ENCODE measurements at places on chromosomes 5 and 9. TPM values are rescaled to one million over a fixed set of nuclear protein-coding genes. Genes with fewer than 3 reads are reported as not detected.
A peak's percentile ranks its signal among the peaks of the same experiment; 100 is the strongest.

GRCh38 chr9:36542355-36542754, 30.3 kb upstream of the MELK start:
- H3K27ac ChIP-seq, result no peak overlapping the region
- no peak for DNase-seq
- no peaks in the 10 kb centered on the region for H3K36me3 ChIP-seq
- no peaks in the 10 kb centered on the region for H3K27me3 ChIP-seq

DNA sequence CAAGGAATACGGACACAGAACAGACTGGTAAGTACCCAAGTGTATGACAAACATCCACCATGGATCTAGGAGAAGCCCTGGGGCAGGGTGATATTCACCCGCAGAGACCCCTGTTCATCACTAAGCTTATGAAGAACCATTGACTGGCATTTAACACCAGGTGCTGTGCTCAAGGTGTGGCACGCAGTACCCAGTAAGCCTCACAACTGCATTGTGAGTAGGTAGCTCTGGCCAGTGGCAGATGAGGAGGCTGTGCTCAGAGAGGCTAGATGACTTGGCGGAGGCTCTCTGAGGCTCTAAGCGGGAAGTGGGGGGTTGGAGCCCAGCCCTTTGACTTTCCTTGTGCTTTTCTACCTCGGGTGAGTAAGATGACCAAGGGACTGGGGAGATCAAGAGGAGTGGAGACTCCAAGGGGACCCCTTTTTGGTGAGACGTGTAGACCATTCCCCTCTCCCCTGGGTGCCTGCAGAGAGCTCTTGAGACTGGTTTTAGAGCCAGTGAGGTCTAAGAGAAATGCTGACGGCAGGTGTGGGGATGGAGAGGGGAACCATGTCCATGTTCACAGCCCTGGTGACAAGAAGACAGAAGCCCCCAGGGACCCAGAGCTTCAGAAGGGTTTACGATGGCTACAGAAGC, 70.8 kb downstream of the IL6ST start:
- DNase-seq, result no peak
- peak overlapping the region; percentile 31 for H3K27ac ChIP-seq
- peaks cover 11% of the 10 kb centered on the region for H3K4me1 ChIP-seq
- H3K36me3 ChIP-seq, result no peaks in the 10 kb centered on the region

- H3K27me3 ChIP-seq, result no peaks in the 10 kb centered on the region
- no peak overlapping the region for H3K27ac ChIP-seq
- peaks cover 31% of the 10 kb centered on the region for H3K4me1 ChIP-seq
- peaks cover 4% of the 10 kb centered on the region for H3K36me3 ChIP-seq
- no peak overlapping the region for H3K4me3 ChIP-seq
Measured at GRCh38 chr5:143217065-143217803, 186.3 kb downstream of the NR3C1 start.

- H3K4me1 ChIP-seq, result peaks cover 18% of the 10 kb centered on the region
- no peaks in the 10 kb centered on the region for H3K27me3 ChIP-seq
- no peaks in the 10 kb centered on the region for H3K36me3 ChIP-seq
- no peak overlapping the region for H3K4me3 ChIP-seq
- no peak for DNase-seq
- no peak overlapping the region for H3K27ac ChIP-seq
Measured at GRCh38 chr9:98427491-98427890, 172.0 kb upstream of the TBC1D2 start.

DNA sequence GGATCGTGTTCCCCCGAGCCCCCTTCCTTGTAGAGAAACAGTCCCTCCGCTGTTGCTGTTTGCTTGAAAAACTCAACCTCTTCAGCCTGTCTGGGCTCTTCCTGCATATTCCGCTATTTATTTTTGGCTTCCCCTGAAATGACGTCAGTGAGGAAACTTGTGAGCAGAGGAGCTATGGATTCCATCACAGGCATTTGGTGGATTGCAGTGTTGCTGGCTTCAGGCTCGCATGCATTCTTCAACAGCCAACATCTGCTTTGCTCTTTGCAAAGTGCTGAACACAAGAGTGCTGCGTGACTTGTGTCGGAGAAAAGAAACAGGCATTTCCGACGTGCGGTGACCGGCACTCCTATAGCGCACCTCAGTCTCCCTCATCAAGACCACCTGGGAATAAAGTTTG, 232.7 kb downstream of the RFK start:
- H3K4me1 ChIP-seq, result peaks cover 9% of the 10 kb centered on the region
- no peak for DNase-seq
- no peak overlapping the region for H3K4me3 ChIP-seq
- H3K27me3 ChIP-seq, result no peaks in the 10 kb centered on the region
- H3K36me3 ChIP-seq, result peaks cover 30% of the 10 kb centered on the region
- peak overlapping the region; percentile 11 for H3K27ac ChIP-seq

DNA sequence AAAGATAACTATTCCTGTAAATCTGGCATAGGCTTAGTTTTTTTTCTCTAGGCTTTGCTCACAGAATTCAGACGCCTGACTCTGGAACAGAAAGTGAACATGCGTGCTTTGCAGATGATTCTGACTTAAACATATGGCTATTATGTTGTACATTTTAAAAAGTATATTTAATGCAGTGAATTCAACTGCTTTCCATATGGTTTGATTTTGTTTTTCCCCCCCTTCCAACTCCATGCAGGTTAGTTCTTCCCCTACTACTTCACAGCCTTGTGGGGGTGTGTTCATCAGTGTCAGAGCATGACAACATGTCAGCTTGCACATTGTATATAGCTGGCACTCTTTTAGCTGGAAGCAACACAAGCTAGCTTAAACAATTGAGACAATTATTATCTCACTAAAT, 226.8 kb downstream of the TMEM167A start:
- H3K4me3 ChIP-seq, result no peak overlapping the region
- no peak for DNase-seq
- no peak overlapping the region for H3K27ac ChIP-seq
- no peaks in the 10 kb centered on the region for H3K36me3 ChIP-seq
- H3K27me3 ChIP-seq, result no peaks in the 10 kb centered on the region

DNA sequence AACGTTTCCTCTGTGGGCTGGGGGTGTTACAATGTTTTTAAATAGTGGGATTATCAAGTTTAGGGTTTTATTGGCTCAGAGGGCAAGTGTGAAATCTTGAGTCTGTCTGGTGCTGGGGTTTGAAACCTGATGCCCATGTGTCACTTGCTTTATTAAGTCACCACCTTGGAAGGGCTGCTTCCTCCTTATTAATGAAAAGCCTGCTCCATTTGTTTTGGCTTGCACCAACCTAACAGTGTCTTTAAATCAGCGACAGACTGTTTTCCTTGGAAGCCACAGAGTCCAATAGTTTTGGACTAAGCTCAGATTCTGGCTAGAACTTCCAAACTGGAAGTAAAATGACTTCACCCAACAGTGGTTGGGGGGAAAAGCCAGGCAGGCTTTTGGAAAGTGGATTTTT, 10.7 kb upstream of the PALM2AKAP2 start:
- H3K27me3 ChIP-seq, result no peaks in the 10 kb centered on the region
- peaks cover 10% of the 10 kb centered on the region for H3K4me1 ChIP-seq
- H3K36me3 ChIP-seq, result no peaks in the 10 kb centered on the region

DNA sequence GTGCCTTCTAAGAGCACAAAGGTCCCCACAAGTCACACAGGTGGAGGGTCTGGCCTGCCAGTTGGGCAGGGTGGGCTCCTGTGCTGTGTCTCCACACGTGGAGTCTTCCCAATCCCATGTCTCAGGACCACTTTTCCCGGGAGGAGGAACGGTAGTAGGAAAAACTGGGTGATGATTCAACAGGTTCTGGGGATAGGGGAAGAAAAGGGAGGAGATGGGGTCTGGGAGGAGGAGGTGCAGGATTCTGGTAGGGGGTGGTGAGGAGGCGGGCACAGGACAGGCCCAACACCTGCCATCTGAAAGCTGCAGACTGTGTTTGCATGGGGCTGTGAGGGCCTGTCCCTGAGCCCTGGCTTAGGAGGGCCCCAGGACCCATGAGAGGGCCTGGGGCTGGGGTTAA, 215.2 kb downstream of the HSPA4 start:
- H3K36me3 ChIP-seq, result no peaks in the 10 kb centered on the region
- H3K4me1 ChIP-seq, result no peaks in the 10 kb centered on the region
- no peak overlapping the region for H3K4me3 ChIP-seq
- DNase-seq, result no peak

- DNase-seq, result peak; percentile 66
- no peak overlapping the region for H3K27ac ChIP-seq
- peak overlapping the region; percentile 46 for H3K4me3 ChIP-seq
- H3K36me3 ChIP-seq, result no peaks in the 10 kb centered on the region
- H3K27me3 ChIP-seq, result peaks cover 28% of the 10 kb centered on the region
Measured at GRCh38 chr5:35229076-35230037, 930 bp downstream of the PRLR start.

- H3K36me3 ChIP-seq, result no peaks in the 10 kb centered on the region
- no peak for DNase-seq
- H3K4me1 ChIP-seq, result no peaks in the 10 kb centered on the region
- no peak overlapping the region for H3K27ac ChIP-seq
- no peak overlapping the region for H3K4me3 ChIP-seq
- no peaks in the 10 kb centered on the region for H3K27me3 ChIP-seq
Measured at GRCh38 chr5:82993416-82993815, 83.8 kb downstream of the TMEM167A start.

- no peaks in the 10 kb centered on the region for H3K36me3 ChIP-seq
- no peak overlapping the region for H3K4me3 ChIP-seq
- H3K27me3 ChIP-seq, result no peaks in the 10 kb centered on the region
- DNase-seq, result no peak
Measured at GRCh38 chr5:78287833-78288232, 6.7 kb downstream of the AP3B1 start.

DNA sequence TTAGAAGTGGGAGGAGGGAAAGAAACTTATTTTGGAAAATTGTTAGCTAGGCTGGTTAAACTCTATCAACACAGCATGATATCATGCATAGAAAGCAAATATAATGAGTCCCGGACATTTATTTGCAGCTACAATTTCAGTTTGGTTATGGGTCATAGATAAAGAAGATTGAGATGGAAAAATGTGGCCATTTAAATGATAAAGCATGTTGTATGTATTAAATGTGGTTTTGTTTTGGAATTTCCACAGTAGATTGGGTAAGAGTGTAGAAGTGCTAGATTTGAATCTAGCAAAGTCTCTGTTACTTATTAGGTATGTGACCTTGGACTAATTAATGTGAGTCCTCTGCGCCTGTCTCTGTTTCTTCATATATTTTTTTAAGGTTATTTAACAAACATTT, 217.4 kb downstream of the KDM4C start:
- no peaks in the 10 kb centered on the region for H3K27me3 ChIP-seq
- H3K4me1 ChIP-seq, result no peaks in the 10 kb centered on the region
- DNase-seq, result no peak
- H3K36me3 ChIP-seq, result no peaks in the 10 kb centered on the region
- H3K4me3 ChIP-seq, result no peak overlapping the region

- H3K27me3 ChIP-seq, result no peaks in the 10 kb centered on the region
- no peaks in the 10 kb centered on the region for H3K4me1 ChIP-seq
- no peak overlapping the region for H3K27ac ChIP-seq
- H3K36me3 ChIP-seq, result no peaks in the 10 kb centered on the region
Measured at GRCh38 chr9:108687006-108687987, 168.5 kb downstream of the ACTL7B start.

DNA sequence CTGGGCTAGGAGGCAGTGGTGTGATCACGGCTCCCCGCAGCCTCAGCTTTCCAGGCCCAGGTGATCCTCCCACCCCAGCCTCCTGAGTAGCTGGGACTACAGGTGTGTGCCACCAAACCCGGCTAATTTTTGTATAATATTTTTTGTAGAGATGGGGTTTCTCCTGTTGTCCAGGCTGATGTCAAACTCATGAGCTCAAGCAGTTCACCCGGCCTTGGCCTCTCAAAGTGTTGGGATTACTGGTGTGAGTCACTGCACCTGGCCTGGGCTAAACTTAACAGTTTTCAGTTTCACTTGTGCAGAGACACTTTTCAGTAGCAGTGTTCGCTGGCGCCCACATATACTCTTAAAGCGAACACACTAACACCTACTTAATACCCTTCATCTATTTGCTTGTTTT, 205.6 kb upstream of the ZNF608 start:
- no peak overlapping the region for H3K4me3 ChIP-seq
- H3K27ac ChIP-seq, result no peak overlapping the region
- peaks cover 5% of the 10 kb centered on the region for H3K4me1 ChIP-seq
- H3K27me3 ChIP-seq, result no peaks in the 10 kb centered on the region

- no peaks in the 10 kb centered on the region for H3K36me3 ChIP-seq
- H3K27me3 ChIP-seq, result no peaks in the 10 kb centered on the region
- peaks cover 30% of the 10 kb centered on the region for H3K4me1 ChIP-seq
- DNase-seq, result no peak
- no peak overlapping the region for H3K4me3 ChIP-seq
Measured at GRCh38 chr5:102762562-102763227, 7.6 kb downstream of the PAM start.

- DNase-seq, result no peak
- H3K36me3 ChIP-seq, result no peaks in the 10 kb centered on the region
- no peaks in the 10 kb centered on the region for H3K27me3 ChIP-seq
- no peak overlapping the region for H3K4me3 ChIP-seq
Measured at GRCh38 chr5:65535529-65535987, 27.4 kb downstream of the CENPK start.

- no peaks in the 10 kb centered on the region for H3K36me3 ChIP-seq
- no peaks in the 10 kb centered on the region for H3K4me1 ChIP-seq
- DNase-seq, result no peak
- no peak overlapping the region for H3K27ac ChIP-seq
- no peaks in the 10 kb centered on the region for H3K27me3 ChIP-seq
Measured at GRCh38 chr5:17411436-17412402, 86.3 kb upstream of the TAF11L2 start.

DNA sequence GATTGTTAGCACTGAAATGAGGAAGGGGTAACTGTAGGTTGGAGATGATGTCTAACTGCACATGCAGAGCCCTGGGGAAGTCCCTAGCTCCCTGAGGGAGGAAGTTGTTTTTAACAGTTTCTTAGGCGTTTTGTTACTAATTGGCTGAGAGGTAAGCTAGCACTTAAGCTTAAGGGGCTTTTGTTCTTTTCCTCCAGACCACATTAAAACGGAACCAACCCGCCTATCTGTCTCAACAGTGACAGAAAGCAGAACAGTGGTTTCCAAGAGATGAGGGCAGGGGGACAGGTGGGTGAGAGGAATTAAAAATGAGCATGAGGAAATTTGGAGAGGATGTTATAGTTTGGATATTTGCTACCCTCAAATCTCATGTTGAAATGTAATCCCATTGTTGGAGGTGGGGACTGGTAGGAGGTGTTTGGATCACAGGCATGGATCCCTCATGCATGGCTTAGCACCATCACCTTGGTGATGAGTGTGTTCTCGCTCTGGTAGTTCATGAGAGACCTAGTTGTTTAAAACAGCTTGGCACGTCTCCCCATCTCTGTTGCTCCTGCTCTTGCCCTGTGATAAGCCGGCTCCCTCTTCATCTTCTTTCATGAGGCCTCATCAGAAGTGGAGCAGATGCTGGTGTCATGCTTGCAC, 38.9 kb downstream of the LYRM7 start:
- H3K27ac ChIP-seq, result no peak overlapping the region
- DNase-seq, result no peak
- no peaks in the 10 kb centered on the region for H3K27me3 ChIP-seq
- H3K36me3 ChIP-seq, result no peaks in the 10 kb centered on the region
- peaks cover 7% of the 10 kb centered on the region for H3K4me1 ChIP-seq
- no peak overlapping the region for H3K4me3 ChIP-seq

The PALM2AKAP2 gene
- 52.4 TPM for total RNA-seq

The NRARP gene
- total RNA-seq, result 21.5 TPM

The RNF130 gene
- 109 TPM for total RNA-seq

The PAEP gene
- total RNA-seq, result not detected

The FOXD1 gene
- 1.2 TPM for total RNA-seq

The IFNB1 gene
- total RNA-seq, result not detected

The IL9 gene
- total RNA-seq, result not detected

The ADGRV1 gene
- total RNA-seq, result 47.1 TPM

The ERBIN gene
- total RNA-seq, result 67.0 TPM
